ENCODE measurements at places on chromosomes 6 and 20.

- no peak for DNase-seq
These were observed 132.9 kb upstream of the QKI start for GRCh38 chr6:163281634-163282033.

GRCh38 chr6:24340998-24341938, 16.6 kb downstream of the DCDC2 start:
- DNase-seq: no peak

GRCh38 chr6:166592821-166593220, 6.3 kb upstream of the RAMACL start:
- no peak for DNase-seq

GRCh38 chr6:166007349-166008263, 160.0 kb downstream of the TBXT start:
- no peak for DNase-seq

DNA sequence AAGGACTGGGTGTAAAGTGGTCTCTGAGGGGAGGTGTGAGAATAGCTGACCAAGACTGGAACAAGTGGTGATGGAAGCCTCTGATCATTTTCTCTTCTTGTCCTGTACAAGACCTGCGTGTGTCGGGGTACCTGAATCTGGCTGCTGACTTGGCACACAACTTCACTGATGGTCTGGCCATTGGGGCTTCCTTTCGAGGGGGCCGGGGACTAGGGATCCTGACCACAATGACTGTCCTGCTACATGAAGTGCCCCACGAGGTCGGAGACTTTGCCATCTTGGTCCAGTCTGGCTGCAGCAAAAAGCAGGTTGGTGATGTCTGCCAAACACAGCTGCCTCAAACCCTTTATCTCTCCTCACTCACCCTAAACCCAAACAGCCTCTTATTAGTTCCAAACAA, 1.7 kb upstream of the HSD17B8 start:
- DNase-seq: no peak

DNA sequence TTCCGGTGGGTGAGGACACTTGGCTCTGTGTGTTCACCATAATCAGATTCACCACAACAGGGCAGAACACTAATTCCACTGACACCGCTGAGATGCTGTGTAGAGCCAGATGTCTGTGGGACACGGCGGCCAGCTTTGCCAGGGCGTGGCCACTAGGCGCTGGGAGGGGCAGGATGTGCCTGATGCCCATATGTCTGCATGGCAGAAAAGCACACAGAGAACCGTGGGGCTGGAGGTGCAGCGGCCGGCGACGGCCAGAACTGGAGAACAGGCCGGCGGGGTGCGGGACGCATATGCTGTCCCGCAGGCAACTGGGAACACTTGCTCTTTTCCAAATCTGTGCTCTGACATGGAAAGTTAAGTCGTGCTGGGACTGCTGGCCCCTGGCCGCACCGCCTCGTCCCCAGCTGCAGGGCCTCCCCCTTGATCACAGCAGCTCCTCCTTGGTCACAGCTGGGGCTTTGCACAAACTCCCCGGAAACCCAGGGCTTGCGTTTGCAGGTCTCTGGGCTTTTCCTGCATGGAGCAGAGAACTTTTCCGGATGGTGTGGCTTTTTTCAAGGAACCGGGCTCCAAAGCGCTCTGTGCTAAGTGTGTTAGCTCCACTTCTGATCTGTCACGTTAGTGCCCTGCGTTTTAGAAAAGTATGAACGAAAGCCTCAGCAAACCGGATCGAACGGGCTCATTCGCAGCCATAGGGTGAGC, 31.1 kb downstream of the NTSR1 start:
- peak; percentile 45 for DNase-seq

- no peak for DNase-seq
These were observed 231.8 kb upstream of the QKI start for GRCh38 chr6:163182696-163183095.

GRCh38 chr20:60137657-60138245, 179.5 kb downstream of the CDH26 start:
- DNase-seq: peak; percentile 35

GRCh38 chr6:157096522-157096921, 226.8 kb downstream of the TMEM242 start:
- DNase-seq: no peak
